H4 (cell line): ENCODE measurements at places on chromosomes 12 and 14. TPM values are rescaled to one million over a fixed set of nuclear protein-coding genes. Genes with fewer than 3 reads are reported as not detected.

The GMFB gene
- total RNA-seq = 61.7 and 74.0 TPM in 2 replicates

The CACNB3 gene
- total RNA-seq = 15.1 and 17.7 TPM in 2 replicates

The NGB gene
- total RNA-seq = not detected in 2 replicates

The HCAR2 gene
- 0.31 TPM in 1 of 2 replicates, not detected in the other for total RNA-seq

The FGF6 gene
- total RNA-seq = not detected in 2 replicates

The TAS2R9 gene
- not detected in 2 replicates for total RNA-seq

The SOAT2 gene
- 0.06 TPM in 1 of 2 replicates, not detected in the other for total RNA-seq

The MAP4K5 gene
- 23.5 and 29.0 TPM in 2 replicates for total RNA-seq

The PRIM1 gene
- 51.1 and 51.7 TPM in 2 replicates for total RNA-seq

The PRH2 gene
- total RNA-seq = not detected in 2 replicates

The PAPLN gene
- total RNA-seq = not detected in 2 replicates

The IAPP gene
- total RNA-seq = not detected in 2 replicates

The SDR9C7 gene
- total RNA-seq = 0.14 TPM in 1 of 2 replicates, not detected in the other
